Nucleus accumbens (tissue), 56 donors: ENCODE measurements at places on chromosomes 12 and 14.
A peak's percentile ranks its signal among the peaks of the same experiment; 100 is the strongest.

- DNase-seq = no peak
These were observed at the start of gene CCDC88C for GRCh38 chr14:91417120-91417982. Gene CCDC88C, minus strand, starts transcription at chr14:91417820. Its CDS starts 130 bp downstream, at chr14:91417690.

DNA sequence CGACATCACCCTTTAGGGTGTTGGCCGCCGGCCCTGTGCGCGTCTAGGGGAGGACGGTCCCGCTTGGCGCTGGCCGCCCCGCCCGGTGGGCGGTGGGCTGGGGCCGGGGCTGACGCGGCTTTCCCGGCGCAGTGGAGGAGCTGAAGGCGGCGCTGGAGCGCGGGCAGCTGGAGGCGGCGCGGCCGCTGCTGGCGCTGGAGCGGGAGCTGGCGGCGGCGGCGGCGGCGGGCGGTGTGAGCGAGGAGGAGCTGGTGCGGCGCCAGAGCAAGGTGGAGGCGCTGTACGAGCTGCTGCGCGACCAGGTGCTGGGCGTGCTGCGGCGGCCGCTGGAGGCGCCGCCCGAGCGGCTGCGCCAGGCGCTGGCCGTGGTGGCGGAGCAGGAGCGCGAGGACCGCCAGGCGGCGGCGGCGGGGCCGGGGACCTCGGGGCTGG is 3.6 kb downstream of the TNFAIP2 start:
- DNase-seq = no peak

DNA sequence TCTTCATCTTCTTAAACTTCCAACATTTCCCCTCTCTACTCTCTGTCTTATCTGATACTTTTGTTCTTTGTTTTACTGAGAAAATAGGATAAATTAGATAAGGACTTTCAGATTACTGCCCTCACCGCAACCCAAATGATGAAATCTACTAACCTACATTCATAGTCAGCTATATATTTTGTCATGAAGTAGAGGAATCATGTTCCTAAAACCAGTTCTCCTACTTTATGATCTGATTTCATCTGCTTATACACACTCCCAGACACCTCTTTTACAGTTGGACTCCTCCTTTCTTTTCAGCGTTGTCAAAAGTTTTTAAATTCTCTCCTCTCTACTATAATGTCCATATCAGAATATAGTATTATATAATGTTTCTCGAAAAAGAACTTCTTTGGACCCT is 29.7 kb downstream of the MGAT4C start:
- DNase-seq = no peak

- no peak for DNase-seq
These were observed 123.5 kb upstream of the VRK1 start for GRCh38 chr14:96673706-96674105.

DNA sequence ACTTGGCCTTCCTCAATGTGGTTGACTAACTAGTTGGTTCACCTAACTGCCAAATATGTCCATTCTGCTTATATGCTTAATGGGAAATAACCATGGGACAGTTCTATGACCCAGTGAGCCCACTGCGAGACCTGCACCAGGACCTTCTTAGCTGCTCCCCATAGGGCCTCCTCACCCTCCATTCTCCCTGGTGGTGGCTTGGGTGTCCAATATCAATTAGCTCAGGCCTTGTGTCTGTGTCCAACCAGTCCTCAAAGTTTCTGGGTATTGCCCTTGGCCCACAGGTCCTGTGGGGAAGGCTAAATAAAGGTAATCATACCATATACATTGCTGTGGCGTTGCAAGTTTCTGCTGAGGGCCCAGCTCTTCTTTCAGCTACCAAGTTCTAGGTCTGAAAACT is 228.2 kb downstream of the PCNX1 start:
- no peak for DNase-seq

GRCh38 chr12:113065126-113066007 is 8.8 kb downstream of the DTX1 start:
- DNase-seq = no peak

GRCh38 chr12:124655698-124656516 is 88.5 kb upstream of the NCOR2 start:
- peak; percentile 90 for DNase-seq

GRCh38 chr12:120677765-120678473 is 9.0 kb upstream of the MLEC start:
- no peak for DNase-seq

DNA sequence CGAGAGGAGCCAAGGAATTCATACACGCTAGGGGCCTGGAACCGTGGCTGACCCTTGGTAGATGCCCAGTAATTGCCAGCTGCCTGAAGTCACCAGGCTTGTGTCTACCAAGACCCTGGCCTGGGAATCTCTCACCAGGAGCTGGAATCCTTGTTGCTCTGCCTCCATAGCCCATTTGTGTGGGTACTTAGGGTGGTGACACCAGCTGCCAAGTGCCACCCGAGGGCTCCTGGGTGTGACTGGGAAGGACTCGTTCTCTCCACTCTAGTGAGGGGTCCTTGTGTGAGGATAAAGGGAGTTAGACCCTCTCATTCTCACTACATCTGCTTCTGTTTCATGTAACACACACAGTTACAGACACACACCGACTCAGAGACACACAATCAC is 17.9 kb downstream of the SERPINA1 start:
- no peak for DNase-seq

DNA sequence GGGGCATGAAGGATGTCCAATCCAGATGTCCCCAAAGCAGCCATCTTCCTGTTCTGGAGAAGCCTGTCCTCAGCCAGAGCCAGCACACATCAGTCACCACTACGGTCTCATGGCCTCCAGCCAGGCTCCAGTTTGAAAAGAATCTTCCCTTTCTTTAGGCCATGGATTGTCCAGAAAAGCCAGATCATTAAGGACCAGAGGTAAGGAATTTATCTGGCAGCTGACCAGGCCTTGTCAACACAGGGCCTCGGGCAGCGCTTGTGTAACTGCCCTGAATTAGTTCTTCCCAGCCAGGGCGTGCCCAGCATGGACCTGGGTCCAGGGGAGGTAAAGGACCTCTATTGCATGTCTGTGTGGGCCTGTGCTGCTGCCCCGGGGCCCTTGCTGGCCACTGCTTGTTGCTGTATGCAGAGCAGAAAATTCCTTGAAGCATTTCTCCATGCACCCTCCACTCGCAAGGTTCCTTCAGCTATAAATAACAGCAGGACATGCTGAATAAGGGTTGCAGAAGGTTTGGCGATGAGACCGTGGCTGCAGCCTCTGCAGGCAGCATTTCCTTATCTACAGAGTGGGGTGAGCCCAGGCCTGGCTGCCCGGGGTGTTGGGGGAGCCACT is 21.7 kb upstream of the VPS37B start:
- no peak for DNase-seq

GRCh38 chr12:92718483-92718990 is 15.7 kb downstream of the PLEKHG7 start:
- no peak for DNase-seq

- no peak for DNase-seq
These were observed 465.8 kb downstream of the APAF1 start for GRCh38 chr12:99110868-99111267.

DNA sequence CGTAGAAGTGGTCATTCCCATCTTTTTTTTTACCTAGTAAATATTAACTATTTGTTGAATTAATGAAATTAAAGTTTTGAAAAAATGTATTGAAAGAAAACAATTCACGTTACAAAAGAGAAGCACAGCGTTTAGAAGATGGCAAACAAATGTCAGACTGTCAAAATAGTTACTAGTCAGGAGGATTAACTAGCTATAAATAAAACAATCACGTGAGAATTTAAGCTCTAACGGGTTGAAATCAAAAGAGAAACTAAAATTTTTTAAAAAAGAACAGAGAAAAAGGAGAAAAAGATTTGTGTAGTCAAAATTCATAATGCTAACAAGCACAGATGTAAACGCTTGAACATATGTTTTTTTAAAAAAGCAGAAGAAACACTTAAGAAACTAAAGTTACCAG is 26.4 kb downstream of the DDHD1 start:
- DNase-seq = no peak

DNA sequence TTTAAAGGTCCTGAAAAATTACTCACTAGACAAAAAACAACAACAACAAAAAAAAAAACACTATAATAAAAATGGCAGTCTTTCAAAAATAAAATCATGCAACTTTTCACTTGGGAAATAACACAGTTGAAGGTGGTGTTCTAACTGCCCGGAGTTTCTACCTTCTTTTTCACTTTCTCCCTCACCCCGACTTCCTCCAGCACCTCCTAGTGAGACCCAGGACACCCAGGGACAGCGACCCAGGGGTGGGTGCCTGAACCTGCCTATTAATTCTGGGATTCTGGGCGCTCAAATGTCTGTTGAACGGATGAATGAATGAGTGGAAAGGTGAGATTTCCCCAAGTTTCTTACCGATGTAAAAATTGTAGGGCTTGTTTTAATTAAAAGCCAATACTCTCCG is 2.0 kb upstream of the FZD10 start:
- no peak for DNase-seq

GRCh38 chr12:102095677-102096263 is 24.1 kb downstream of the NUP37 start:
- no peak for DNase-seq

DNA sequence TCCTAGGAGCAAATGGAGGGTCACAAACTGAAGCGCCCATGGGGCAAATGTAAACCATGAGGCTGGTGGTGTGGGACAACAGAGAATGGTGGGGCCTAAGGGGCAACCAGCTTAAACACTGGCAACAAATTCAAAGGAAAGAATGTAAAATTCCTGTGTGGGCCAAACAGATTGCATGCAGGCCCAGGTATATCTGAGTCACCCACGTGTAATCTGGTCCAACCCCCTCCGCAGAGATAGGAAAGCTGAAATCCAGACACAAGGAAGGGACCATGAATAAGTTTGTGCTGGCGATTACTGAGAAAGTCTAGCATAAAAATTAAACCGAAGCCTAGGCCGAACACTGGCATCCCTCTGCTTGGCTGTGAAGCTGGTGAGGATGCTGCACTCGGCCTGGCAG is 71.6 kb downstream of the ITPK1 start:
- DNase-seq = no peak

- no peak for DNase-seq
These were observed 1.7 kb upstream of the EIF4B start for GRCh38 chr12:53004582-53004981.

DNA sequence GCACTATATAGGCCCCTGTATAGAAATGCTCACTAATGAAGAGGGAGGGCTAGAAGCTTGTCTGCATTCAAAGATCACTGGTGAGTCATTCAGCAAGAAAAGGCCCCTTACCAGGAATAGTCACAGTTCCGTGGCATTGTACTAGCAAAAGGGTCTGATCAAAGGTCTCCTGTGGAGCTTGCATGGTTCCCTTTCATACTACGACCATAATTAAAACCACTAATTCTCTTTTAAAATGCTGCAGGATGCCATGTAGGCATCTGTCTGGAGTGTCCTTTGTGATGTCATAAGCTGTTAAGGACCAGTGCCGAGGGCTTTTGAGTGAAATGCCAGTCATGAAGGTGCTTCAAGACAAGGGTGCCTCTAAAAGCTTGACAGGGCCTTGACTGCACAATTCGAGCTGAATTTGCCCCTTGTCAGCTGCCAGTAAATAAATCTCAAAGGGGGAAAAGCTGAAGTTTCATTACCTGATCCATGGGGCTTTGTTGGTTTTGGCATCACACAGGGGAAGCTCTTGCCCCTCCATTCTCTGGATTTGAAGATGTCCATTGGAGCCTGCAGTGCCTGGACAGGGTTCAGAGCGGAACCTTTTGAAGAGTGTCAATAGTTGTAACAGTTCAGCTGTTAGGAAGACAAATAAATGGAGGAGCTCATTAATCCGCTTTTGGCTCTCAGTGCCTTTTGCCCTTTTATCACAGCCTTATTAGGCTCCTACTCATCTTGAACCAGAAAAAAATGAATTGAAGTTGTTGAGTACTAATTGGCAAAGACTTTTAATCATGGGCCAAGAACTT is 69.1 kb downstream of the TMEM260 start:
- DNase-seq = no peak

- DNase-seq = no peak
These were observed 77.7 kb upstream of the MED13L start for GRCh38 chr12:116354950-116355783.

DNA sequence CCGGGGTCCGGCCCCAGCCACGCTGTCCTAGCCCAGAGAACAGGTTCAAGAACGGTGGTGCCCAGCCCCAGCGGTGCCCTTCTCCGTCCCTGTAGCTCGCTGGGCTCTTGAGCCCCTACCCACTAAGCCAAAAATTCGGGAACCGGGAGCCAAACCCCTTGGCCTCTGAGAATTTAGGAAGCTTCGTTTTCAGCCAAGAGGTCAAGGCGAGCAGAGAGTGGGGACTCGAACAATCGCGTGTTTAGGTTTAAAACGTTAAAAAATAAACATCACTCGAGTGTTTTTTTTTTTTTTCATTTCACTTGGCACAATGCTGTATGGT is 6.2 kb downstream of the SIX1 start:
- no peak for DNase-seq

DNA sequence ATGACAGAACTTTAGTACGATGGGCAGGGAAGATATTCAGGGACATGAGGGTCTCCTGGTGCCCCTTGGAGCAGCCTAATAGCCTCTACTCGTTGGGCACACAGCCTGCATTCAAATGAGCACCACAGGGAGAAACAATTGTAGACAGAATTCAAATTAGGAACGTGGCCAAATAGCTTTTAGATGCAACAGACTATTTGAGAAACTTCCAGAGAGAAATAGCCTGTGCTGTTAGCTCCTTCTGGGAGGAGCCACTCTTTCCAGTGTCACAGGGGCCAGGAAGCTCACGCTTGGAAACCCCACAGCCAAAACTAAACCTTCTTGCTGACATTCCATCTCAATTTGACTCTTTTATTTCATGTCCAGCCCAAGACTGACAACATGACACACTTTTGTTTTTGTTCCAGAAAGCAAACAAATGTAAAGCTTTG is 114.5 kb downstream of the RPAP3 start:
- DNase-seq = no peak

- no peak for DNase-seq
These were observed 18.4 kb downstream of the GSG1 start for GRCh38 chr12:13084898-13085640.
